ENCODE measurements at places on chromosomes 6 and 20.

DNA sequence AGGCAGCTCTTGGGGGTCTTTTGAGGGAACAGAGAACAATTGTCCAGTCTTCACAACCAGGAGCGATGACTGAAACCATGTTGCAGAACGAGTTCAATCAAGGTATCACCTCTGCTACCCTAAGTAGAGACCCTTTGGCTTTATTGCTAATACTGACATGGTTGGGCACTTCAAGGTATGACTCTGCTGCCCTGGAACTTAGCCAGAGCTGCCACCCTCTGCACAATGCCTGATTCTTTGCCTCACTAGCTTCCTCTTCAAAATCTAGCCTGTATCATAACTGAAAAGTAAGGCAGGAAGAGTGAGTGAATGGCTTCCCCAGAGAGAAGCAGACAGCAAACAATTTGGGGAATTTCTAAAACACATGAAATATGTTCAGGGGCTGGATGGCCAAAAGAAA lies 592.7 kb upstream of the NRSN1 start:
- DNase-seq: no peak

DNA sequence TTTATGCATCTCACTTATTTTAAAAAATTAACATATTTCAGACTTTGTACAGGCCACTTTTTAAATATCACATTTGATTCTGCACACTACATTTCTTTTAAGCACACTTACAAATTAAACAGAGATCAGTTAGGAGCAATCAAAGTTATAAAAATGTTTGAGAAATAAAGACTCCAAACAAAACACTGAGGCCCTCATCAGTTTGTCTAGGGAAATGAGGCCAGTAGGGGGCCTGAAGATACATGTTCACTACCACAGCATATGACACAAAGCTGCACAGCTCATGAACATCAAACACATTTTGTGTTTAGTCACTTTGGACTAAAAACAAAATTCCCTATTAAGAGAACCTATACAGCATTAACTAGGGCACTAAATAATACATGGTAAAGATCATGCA lies 180.5 kb downstream of the PDE7B start:
- no peak for DNase-seq

DNA sequence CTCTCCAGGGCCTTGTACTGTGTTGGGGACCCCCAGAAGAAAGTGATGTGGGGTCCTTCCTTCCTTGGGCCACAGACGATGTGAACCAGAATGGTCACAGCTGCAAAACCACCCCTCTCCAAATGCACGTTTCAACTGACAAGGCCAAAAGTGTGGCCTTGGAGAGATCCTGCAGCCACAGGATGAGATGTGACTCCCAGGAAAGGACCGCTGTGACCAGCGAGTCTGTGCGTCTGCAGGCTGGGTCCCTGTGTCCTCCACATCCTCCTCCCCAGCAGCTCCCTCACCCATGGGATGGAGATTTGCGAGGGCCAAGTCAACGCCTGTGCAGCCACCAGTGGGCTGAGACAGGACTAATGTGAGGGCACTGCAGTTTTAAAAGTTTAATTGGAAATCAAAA lies 247.0 kb downstream of the ERMARD start:
- no peak for DNase-seq

DNA sequence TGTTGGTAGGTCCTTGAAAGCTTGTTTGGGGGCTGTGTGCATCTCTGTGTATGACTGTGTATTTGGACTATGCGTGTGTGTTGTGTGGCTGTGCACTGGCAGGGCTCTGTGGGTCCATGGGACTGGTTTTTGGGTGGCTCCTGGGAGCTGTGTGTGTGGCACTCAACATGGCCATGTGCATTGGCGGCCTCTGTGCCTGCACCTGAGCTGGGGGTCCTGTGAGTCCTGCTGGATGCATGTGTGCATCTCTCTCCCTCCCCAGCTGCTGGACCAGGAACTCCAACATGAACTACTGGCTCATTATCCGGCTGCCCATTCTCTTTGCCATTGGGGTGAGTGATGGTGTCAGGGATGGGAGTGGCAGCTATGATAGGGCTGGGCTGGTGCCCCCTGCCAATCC lies 30.1 kb downstream of the GLP1R start:
- DNase-seq: no peak

DNA sequence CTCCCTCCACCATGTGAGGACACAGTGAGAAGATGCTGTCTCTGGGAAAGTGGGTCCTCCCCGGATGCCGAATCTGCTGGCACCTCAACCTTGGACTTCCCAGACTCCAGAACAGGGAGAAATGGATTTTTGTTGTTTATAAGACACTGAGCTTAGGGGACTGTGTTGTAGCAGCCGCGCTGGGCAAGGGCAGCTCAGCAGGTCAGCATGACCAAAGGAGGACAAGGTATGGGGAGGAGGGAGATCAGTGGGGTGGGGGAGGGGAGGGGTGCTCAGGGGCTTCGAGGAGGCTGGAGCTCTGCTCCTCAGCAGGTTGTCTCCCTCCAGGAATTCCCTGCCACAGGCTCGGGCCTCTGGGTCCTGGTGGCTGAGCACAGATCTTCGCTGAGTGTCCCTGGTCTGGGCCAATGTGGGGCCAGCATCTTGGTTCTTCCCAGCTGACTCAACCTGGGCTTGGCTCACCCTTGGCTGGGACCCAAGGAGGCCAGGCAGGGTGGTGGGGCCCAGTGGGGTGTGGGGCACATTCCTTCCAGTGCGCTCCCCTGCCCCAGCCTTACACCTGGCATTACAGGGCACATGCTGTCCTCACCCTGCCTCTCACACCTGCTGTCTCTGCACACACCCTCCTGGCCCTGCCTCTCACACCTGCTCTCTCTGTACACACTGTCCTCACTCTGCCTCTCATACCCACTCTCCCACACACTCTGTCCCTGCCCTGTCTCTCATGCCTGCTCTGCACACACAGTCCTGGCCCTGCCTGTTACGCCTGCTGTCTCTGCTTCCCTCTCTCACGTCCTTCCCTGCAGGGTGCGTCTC lies 107.3 kb downstream of the SYCP2 start:
- DNase-seq: no peak

DNA sequence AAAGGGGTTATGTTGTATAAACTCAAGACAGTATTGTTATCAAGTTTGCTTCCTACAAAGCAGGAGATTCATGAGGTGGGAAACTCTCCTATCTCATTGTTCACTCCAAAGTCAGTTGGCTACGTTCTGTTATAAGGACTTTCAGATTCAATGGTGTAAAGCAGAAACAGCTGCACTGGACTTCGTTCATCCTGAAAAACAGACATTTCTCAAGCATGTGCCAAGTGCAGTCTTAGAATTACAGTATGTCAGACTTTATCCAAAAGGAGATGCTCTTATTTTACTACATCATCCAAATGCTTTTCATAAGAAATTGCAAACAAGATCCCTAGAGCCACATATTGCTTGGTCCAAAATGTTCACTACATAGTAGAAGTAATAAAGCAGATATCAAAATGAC lies 14.9 kb downstream of the COL21A1 start:
- no peak for DNase-seq

GRCh38 chr6:73258721-73259120 lies 4.3 kb downstream of the KHDC1 start:
- no peak for DNase-seq

- DNase-seq: no peak
These were observed 123.3 kb upstream of the B3GAT2 start for GRCh38 chr6:71080133-71080532.

DNA sequence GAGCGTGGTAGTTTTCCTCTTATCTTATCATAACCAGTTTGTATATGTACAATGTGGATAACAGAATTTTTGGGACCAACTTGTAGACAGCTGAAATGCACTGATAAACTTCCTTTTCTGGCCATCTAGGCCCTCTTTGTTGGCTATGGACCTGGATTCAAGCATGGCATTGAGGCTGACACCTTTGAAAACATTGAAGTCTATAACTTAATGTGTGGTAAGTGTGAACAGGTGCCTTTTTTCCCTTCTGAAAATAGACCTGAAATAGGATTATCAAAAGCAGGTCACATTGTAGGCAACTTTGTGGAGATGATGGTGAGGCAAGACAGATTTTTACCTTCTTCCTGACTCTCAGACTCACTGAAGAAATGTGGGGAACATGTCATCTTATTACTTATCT lies 67.8 kb downstream of the ENPP1 start:
- no peak for DNase-seq

DNA sequence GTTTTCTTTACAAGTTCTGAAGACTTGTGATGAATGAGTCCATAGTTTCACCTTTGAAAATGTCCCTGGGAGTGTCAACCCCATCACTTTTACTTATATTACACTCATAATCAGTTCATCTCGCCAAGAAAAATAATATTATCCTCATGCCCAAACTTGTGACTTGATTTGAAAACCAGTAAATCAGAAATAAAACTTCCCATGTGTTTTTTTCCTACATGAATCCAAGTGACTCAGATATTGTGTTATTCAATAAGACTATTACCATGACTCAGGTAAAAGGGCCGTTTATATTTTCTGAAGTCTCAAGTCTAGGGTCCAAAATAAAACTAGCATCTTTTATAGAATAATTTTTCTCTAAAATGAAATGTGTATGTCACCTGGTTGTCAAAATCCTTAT lies 15.8 kb upstream of the CYP24A1 start:
- no peak for DNase-seq

DNA sequence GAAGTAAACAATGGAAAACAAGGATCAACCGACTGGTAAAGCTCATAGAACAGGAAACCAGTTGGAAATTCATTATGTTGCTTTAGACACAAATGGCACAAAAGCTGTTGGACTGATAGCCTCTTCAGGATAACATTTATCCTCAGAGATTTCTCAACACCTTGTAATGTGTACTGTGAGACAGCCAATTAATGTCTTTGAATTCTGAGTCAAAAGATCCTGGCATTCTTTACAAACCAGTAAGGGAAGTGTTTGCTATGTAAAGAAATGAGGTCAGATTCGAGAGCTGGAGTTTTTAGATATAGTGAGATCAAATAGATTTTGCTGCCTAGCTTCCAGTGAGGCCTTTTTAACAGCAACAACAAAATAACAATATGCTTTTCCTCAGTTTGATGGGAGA lies 439.2 kb downstream of the C6orf118 start:
- DNase-seq: no peak

DNA sequence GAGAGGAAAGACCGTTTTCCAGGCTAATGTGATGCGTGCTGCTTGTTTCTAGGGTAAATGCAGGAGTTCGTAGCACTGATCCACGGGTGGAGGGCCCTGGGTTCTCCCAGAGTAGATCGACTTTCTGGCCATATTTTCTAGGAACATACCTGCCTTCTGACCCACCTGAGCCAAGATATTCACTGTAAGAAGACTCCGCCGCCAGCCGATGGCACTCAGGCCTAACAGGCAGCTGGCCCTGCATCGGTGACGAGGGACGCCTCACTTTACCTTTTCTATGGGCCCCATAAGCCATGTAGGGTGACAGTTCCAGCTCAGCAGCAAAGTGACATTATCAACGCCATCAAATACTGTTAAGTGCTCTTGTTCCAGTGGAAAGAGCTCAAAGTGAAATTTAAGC lies 30.2 kb upstream of the FRMD1 start:
- no peak for DNase-seq

DNA sequence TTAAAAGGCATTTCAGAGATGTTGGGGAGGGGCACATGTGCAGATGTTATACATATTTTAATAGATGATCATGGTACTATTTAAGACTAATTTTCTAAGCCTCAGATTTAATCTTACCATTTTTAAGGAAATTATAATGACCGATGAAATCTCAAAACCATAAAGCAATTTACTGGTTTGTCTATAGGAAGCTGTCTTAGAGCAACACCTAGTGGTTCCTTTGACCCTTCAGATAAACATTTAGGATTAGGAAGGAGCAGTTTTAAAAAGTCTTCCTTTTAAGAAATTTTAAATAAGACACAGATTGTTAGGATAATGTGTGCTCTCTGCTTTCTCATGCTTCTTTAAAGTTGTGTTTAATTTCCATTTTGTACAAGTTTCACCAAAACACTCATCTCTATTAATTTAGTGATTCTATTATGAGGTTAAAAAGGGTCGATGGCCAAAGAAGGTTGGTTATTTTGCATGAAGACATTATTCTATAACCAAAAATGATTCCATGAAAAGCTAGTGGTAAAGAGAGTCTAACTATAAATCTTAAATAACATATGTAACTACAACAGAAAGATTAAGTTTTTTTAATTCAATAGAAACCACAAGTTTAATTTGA lies 376.4 kb downstream of the HACE1 start:
- DNase-seq: no peak

- no peak for DNase-seq
These were observed 7.2 kb upstream of the BPIFB6 start for GRCh38 chr20:33024243-33024560.

DNA sequence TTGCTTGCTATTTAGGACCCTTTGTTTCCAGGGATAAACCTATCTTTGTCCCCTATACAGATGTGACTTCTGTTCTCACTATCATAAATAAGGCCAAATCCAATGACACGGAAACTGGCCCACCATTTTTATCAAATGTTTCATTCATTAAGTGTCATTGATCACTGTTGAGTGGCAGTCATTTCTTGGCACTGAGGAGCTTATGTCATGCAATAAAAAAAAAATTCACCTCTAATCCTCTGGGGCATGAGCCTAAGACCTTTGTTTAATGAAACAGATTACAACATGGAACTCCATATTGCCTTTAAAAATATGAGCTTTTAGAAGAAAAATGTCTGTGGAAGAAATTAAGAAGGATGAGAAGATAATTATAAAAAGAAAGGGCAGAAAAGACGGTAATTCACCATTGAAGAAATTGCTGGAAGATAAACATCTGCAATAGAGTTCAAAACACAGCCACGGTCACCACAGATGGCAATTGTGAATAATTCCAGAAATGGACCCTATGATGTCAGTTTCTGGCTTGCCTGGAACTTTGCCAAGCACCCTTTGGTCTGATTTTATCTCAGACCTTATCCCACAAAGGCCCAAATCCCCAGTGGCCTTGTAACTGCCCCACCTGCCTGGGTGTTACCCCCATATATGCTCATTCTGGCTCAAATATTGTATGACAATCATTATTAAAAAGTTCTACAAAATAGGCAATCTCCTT lies 91.1 kb downstream of the DST start:
- no peak for DNase-seq

GRCh38 chr20:35871259-35871771 lies 83.0 kb downstream of the SCAND1 start:
- no peak for DNase-seq

DNA sequence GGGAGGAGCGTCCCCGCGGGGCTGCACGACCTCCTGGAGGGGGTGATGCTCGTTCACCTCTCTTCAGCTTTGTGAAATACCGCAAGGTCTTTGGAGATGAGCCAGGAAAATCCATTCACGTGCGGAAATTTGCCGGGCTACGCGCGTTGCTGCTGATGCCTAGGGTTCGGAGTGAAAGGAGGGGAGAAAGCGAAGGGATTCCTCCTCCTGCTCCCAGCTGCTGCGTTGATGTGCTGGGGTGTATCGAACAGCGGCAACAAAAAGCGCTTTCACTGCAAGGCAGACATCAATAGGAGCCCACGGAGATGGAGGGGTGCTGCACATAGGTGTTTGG lies 391 bp upstream of the B3GAT2 start:
- DNase-seq: no peak

DNA sequence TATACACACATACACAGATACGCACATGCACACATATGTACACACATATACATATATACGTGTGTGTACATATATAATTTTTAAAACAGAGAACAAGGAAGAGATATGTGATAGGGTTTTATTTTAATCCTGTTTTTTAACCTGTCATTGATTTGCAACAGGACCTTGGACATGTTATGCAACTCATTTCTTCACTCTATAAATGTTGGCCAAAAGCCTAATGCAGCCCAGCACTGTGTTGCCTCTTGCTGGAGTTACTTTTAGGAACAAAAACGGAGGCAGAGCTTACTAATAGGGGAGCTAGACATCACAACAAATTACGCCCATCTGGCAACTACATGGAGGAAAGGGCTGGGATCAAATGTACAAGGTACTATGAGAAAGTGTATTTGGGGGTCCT lies 179.9 kb upstream of the TAB2 start:
- DNase-seq: no peak

GRCh38 chr20:45725134-45725533 lies 3.0 kb downstream of the SPINT4 start:
- no peak for DNase-seq

Data from stimulated activated naive CD4-positive, alpha-beta T cell treated with Interleukin-2 at 50 U/mL for 16 hours (primary cell).